Retinal pigment epithelial cell (primary cell): ENCODE measurements at places on chromosomes 2 and 18.

- no peak for DNase-seq
These were observed 16.1 kb downstream of the TPGS2 start for GRCh38 chr18:36812678-36813077.

GRCh38 chr2:197914778-197915177 lies 110.4 kb downstream of the PLCL1 start:
- DNase-seq, result no peak

DNA sequence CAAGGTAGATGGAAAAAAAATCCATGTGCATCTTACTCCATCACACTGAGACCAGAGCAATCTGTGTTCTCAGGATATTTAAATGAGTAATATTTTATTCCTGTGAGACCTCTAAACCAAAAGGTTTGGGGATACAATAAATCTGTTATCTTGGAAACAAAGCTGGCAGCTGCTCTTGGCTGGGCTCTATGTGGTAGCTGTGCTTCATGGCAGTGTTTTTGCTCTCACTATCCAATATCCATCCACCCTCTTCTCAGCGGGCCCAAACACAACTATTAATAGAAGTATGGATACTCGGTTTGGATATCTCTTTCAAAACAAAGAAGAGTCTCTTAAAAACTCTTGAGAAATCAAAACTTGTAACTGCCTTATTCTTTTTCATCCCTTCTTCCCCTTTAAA lies 244.9 kb upstream of the RAB12 start:
- no peak for DNase-seq

- peak; percentile 81 for DNase-seq
These were observed 99.0 kb downstream of the RBBP8 start for GRCh38 chr18:23032030-23032582.

DNA sequence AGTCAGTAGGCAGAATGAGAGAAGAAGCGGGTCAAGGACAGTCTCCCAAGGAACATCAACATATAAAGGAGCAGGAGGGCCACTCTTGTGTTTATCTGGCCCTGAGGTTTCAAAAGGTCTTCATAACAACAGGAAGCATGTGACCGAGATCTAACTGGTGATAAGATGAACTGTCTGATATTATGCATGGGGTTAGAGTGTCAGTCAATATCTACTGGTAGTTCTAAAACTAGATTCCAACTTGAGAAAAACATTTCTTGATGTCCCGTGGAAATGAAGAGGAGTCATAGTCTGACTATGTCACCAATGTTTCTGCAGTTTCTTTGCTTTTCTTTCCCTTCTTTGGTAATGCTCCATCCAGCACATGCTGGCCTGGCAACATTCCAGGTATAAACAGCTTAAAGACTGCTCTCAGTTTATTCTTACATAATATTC lies 77.5 kb upstream of the ITPRID2 start:
- no peak for DNase-seq

GRCh38 chr2:98959810-98960507 lies 23.9 kb upstream of the CRACDL start:
- no peak for DNase-seq

GRCh38 chr2:140502951-140503630 lies 1627.7 kb downstream of the LRP1B start:
- DNase-seq, result peak; percentile 69

DNA sequence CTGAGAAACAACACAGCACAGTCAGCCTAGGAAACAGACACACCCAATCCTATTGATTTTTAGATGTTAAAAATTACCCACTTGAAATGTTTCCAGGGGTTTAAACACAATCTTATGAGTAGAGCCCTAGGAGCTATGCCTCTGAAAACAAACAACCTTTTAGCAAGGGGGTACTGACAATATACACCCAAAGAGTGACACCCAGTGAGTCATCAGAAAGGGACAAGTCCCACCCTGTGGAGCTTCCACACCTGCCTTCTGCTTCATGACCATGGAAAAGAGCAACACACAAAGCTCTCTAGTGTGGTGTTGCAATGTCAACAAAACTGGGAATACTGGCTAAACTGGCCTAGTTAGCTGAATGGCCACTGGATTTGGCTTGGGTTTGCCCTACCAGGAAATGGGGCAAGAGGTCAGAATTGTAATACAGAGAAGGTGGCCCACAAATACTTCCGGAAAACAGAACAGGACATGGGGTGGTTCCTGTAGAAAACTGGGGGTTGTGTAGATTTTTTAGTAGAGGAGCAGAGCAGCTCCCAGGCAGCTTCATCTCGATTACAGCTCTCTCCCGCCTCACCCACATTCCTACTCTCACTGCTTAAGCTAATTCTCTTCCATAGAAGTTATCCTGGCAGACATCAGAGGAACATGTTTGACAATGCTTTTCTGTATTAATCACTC lies 98.2 kb downstream of the GAREM1 start:
- DNase-seq, result no peak

DNA sequence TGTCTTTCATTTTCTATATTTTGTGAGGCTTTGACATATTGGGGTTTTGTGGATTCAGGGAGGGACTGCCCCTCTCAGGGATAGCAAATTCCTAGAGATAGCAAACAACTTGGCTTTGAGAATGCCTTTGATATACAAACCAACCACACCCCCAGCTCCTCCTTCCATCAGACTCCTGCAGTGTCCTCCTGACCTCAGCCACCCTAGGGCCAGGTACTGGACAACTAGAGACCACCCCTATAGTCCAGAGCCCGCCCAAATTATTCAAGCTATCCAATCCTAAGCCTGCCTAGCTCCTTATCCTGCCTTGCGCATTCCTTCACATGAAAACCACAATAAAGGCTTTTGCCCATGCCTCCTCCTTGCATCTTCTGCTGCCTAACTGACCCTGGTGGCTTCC lies 22.9 kb upstream of the STAM2 start:
- DNase-seq, result no peak

DNA sequence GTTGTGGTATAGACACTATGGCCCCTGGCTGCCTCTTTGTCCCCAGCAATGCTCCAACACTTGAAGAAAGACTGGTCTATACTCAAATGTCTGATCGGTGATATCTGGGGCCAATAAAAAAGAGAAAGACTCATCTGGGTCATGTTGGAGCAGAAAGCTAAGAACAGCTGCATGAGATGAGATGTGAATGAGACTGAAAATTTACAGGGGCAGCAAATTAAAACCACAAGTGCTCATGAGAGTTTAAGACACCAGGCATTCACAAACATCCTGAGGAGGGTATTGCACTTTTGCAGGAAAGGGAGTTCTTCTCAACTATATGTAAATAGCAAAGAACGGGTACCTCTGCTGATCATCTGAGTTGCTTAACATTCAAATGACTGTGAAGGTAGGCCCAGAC lies 36.3 kb downstream of the MAIP1 start:
- DNase-seq, result no peak

- no peak for DNase-seq
These were observed 602.2 kb downstream of the NYAP2 start for GRCh38 chr2:226001716-226002115.

DNA sequence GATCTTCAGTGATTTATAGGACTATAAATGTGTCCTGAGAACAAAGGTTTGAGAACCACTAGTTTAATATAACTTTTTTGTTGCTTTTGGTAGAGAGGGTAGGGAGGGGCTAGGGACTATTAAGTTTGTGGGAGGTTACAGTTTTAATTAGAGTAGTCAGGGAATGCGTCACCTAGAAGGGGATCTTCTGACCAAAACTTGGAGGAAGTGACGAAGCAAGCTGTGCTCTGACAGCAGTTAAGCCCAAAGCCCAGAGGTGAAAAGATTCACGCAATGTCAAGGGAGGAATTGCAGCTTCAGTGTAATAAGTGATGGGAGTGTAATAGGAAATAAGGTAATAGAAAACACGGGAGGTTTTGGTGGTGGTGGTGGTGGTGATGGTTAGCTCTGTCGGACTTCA lies 8.1 kb downstream of the TDRD15 start:
- no peak for DNase-seq

DNA sequence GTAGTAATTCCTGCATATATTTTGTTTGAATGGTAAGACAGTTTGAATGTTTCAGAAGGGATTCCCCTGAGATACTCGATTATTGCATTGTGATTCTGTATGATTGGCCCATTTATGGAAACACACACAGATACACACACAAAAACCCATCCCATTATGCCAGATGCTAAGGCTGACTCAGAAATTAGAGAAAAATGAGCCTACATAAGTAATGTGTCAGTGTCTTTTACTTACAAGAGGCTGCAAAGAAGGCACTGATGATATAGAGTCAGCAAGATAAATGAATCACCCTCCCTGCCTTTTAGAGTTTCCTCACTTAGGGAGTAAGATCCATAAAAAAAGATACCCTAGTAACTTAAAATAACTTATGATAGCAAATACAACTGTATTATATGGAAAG lies 1481.1 kb upstream of the ACVR2A start:
- no peak for DNase-seq

DNA sequence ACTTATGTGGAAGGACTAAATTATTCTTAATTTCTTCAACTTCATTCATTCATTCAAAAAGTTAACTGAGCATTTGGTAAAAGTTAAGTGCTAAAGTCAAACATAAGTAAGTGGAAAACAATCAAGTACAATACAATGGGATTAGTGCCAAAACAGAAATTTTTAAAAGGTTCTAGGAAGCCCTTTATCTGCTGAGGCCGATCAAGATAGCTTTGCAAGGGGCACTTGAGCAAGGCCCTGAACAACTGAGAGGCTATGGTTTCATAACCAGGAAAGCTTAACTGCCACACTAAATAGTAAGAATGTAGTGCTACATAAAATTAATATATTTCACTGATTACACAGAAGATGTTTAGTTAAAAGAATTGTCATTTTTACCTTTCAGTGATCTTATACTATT lies 76.5 kb downstream of the NOL10 start:
- no peak for DNase-seq

GRCh38 chr2:20578266-20578894 lies 72.5 kb downstream of the HS1BP3 start:
- no peak for DNase-seq

- no peak for DNase-seq
These were observed 57.1 kb downstream of the MAP4K4 start for GRCh38 chr2:101754618-101755017.

- no peak for DNase-seq
These were observed 17.1 kb downstream of the PXDN start for GRCh38 chr2:1727101-1727771.

DNA sequence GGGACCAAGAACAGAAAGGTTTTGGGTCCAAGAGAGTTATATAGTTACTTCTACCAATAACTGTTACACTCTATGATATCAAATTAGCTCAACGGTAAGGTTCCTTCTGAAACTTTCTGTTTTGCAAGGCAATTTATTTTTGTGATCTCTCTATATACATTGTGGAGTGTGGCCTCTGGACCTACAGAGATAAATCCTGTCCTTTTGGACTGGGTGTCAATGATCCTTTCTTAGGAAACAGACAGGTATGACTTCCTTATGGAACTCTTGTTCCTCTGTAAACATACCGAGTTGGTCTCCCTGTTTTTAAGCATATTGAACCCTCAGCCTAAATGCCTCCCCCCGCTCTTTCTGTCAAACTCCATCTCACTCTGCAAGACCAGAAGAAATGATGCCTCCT lies 1117.8 kb downstream of the BCL11A start:
- DNase-seq, result no peak

DNA sequence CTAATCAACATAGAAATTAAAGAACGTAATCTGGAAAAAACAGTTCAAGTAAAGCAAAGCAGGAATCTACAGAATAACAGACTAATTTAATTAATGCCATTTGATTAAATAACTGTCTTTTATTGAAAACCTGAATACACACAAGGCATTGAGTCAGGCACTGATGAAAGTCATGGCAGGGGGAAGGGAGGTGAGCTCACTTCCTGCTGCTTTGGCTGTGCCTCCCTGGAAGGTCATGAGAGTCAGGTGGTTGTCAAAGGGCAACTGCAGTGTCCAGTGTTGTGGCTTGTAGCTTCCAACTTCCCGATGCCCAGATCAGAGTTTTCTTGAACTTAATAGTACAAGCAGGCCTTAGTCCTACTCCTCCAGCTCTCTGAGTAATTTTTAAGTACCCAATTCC lies 180.9 kb downstream of the PID1 start:
- DNase-seq, result no peak

DNA sequence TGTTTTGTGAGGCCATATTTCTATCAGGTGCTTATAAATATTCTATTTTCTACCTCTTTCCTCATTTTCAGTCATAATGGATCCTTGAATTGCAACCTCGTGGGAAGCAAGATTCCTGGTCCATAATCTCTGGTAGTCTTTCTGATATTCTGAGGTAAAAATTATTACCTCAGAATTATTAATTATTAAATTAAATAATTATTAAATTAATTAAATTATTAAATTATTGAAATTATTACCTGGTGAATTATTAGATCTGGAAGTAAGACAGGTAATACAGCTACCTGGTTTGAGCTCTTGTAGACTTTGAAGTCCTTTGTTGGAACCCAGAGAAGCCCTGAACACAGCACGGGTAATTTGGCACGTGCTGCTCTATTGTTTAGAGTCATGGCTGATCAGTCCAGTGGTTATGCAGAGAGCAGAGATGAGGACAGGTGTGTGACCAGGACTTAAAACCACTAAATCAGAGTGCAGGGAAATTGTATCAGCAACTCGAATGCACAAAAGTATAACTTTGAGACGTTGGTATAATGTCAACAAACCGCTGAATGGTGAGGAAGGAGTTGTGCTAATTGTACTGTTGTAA lies 46.8 kb upstream of the PTPRM start:
- no peak for DNase-seq

GRCh38 chr18:11976315-11977152 lies 4.8 kb upstream of the IMPA2 start:
- DNase-seq, result no peak

DNA sequence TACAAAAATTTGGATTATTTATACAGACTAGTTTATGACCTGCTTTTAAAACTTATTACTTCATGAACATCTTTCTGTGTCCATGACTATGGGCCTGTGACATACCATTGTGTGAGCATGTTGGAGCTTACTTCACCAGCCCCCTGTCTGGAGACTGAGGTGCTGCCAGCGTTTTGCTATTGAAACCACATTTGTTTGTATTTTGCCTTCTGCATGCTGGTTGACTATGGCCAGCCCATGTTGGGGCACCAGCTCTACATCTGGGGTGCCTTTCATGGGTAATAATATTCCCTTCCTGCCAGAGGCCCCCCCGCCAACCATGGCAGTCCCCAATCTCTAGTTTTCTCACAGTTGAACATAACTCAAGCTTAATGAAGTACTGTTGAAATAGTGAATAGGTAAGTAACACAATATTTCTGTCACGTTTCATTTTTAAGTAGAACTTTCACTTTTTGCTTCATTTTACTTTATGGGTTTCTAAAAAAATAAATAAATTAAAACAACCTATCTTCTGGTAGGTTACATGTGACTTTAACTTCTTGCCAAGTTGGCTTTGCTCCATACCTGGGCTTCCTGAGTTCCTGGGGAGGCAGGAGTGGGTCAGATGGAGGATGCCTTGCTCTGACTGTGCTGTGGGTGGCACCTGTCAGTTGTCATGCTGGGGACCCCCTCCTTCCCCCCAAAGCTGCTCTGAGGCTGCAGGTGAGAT lies 63.9 kb downstream of the DGKD start:
- DNase-seq, result no peak
